ENCODE measurements at places on chromosomes 5 and 9.

- no peak for DNase-seq
Observed at GRCh38 chr9:126720661-126721563, 83.9 kb upstream of the ZBTB43 start.

DNA sequence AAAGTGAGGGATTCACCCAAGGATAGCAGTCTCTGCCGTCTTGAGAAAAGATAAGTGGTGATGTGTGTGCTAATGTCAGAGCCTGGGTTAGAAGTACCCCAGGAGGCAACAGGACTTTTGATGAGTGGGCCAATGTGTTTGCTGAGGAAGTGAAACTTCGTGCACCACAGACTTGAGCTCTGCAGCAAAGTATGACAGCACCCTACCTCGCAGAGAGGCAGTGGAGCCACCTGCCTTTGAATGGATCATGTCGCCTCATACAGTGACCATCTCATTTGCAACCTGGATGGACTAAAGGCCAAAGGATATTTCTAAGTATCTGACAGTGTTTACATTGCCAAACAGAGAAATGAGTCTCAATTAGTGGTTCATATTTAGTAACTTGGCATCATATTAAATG is 593.9 kb upstream of the GRAMD2B start:
- no peak for DNase-seq

DNA sequence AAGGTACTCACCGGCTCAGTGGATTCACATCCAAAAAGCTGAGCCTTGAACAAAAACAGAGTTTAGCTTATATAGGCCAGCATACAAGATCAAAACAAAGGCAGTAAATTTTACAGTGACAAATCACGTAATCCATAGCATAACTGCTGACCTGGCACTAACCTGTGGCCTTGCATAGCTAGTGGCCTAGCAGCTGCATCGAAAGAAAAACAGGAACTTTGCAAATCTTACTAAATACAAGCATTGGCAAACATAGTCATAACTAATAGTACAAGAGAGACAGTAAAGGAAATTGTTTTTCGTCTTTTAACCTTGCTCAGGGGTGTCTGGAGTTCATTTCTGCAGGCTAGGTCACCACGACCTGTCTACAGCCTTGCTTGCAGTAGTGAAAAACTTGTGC is 4.8 kb downstream of the HSDL2 start:
- no peak for DNase-seq

DNA sequence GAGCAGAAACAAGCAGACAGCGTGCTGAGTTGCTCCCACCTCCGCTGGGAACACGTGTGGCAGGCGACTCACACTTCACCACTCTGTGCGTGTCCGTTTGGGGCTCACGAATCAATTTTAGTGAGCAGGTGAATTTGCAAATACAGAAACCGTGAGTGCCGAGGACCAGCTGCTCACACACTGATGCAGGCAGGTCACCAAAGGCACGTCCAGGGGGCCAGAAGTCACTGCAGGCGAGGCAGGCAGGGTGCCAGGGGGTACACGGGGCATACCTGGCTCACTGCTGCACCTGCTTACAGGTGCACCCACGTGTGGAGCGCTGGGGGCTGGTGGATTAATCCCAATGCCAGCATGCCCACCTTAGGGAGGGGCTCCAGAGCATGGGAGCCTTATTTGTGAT is 68.8 kb downstream of the ZNF354C start:
- no peak for DNase-seq

DNA sequence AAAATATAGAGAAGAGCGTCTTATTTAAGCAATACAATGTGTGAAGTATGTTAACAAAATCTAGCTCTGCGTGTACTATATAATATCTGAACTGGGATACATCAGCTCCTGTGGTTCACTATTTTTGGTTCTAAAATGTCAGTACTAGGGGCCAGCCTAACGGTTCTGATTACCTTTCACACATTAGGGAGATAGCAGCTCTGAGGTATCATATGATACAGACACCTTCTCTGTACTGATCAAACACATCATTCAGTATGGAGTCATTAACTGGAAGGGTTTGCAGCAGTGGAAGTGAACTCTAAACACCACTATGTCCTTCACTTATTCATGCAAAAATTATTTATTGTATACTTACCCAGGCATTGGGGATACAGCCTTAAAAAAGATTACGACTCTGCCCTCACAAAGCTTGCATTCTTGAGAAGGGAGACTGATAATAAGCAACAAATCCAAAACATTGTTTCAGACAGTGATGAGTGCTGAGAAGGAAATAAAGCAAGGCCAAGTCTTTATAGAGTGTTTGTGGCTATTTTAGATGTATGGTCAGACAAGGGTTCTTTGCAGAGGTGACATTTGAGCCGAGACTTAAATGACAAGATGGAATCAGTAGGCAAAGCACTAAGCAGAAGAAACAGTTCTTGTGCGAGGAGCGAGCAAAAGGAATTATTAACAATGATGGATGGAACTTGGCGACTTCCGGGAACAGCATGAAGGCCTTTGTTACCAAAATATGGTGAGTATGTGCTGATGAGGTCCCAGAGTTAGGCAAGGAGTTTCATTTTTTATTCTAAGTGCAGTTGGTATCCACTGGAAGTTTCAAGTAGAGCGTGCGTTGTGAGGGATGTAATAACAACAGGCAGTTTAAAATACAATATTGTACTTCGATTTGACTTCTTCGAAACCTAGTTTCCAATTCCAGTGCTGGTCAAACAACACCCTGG is 1.8 kb upstream of the LNPEP start:
- DNase-seq: no peak

- no peak for DNase-seq
Observed at GRCh38 chr5:139814704-139815280, 19.2 kb downstream of the PSD2 start.

GRCh38 chr5:83249156-83249555 is 171.8 kb downstream of the XRCC4 start:
- no peak for DNase-seq

DNA sequence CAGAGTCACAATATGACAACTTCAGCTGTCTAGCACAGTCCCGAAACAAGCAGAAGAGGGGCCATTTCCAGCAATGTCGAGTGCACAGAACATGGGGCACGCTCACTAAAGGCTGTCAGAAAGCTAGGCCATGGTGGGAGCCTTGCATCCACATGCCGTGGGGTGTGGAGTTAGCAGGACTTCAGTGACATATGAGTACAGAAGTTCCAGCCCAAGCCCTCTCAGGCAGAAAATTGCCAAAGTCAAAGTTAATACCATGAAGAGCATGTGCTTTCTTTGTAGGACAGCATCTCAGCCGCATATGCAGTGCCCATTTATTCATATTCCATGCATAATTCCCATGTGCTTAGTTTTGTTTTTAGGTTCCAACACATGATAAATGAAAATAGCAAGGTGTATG is 26.7 kb downstream of the ECM2 start:
- no peak for DNase-seq

GRCh38 chr5:153900703-153901395 is 137.9 kb downstream of the FAM114A2 start:
- peak; percentile 61 for DNase-seq

GRCh38 chr9:100466829-100467221 is 6.1 kb upstream of the TMEFF1 start:
- DNase-seq: no peak

GRCh38 chr5:68739752-68740151 is 354.1 kb upstream of the SLC30A5 start:
- DNase-seq: no peak

DNA sequence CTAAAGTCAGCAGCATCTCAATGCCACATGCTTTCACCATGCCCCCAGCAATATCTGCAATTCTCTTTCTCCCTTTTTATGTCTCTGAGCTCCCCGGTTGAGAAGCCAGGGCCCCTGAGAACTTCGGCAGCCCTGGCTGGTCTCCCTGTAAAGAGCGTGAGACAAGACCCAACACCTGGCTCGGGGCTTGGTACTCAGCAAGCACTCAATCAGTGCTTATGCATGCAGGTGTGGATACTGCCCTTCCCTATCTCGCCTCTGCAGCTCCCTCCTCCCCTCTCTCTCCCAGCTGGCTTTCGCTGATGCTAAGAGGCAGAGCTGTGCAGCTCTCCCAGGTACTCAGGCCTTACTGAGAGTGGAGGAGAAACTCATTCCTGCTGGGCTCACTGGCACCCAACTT is 41.7 kb upstream of the AKNA start:
- DNase-seq: no peak

- DNase-seq: peak; percentile 9
Observed at GRCh38 chr5:180291234-180291940, 496 bp downstream of the MAPK9 start.

- no peak for DNase-seq
Observed at GRCh38 chr5:40678026-40678425, 1.7 kb upstream of the PTGER4 start.

DNA sequence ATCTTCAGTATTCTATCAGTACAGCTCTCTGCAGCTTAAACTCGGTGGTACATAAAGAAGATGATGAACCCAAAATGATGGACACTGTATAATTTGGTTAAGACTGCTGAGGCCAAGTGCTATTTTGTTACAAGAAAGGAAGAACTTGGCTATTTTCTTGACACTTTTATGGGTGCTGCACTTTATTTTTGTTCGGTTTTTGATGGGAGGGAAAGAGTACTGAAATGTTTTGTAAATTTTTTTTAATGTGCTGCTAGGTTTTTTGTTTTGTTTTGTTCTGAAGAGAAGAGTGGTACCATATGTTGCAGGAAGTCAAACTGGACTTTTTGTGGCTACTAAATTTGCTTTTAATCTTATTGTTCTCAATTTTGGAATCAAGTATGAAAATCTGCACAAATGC is 26.7 kb downstream of the CDC37L1 start:
- no peak for DNase-seq

DNA sequence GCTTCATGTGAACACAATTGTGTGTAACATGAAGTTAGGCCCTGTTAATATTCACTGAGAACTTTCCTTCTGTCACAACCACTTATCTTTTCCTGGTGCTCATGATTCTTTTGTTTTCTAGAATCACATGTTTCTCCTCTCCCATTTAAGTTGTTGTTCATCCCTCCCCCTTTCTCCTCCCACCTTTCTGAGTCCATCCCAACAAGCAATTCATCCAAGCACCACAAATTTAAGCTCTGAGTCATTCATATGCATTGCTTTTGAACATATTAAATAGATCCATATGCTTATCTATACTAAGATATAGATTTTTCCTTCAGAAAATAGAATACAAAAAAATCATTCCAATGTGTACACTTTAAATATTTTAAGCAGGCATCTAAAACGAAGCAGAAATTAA is 75.2 kb upstream of the NFIB start:
- no peak for DNase-seq

DNA sequence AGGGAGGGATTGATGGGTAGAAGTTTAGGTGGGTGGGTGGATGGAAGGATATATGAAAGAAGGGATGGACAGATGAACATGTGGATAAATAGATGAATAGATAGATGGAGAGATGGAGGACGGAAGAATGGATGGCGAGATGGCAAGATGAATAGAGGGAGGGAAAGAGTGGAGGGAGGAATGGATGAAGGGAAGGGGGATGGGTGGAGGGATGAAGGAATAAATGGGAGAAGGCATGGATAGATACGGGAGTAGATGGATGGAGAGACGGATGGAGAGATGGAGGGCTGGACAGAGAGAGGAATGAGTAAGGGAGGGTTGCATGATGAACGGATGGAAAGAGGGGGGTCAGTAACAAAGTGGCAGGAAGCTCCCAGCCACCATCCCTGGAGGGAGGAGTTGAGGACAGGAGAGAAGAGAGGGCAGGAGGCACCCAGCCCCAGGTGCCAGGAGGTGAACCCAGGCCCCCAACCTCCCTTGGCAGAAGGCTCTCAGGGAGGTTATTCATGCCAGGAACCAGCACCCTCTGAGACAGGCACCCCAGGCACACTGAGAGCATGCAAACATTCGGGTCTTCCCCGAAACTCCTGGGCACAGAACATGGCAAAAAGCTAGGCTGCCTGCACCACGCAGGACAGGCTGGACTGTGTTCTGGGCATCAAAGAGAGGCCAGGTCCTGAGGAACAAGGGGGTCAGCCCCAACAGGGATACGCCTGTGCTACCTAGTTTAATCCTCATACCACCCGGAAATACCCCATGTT is 9.1 kb downstream of the SARDH start:
- no peak for DNase-seq

DNA sequence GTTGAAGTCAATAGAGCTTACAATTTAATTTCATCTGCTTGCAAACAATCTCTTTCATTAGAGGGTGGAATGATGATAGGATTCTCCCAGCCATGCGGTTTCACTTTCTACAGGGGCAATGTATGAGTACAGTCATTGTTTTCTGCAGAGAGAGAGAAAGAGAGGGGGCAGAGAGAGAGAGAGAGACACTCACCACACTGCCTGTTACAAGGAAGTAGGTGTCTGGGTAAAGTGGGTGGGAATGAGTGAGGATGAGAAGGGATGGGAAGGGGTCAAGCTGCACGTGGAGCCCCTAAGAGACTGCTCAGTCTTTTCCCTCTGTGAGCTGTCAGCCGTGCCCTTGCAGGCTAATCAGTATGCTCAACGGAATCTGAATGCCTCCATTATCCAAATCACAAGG is 454.3 kb downstream of the KDM4C start:
- DNase-seq: peak; percentile 31

DNA sequence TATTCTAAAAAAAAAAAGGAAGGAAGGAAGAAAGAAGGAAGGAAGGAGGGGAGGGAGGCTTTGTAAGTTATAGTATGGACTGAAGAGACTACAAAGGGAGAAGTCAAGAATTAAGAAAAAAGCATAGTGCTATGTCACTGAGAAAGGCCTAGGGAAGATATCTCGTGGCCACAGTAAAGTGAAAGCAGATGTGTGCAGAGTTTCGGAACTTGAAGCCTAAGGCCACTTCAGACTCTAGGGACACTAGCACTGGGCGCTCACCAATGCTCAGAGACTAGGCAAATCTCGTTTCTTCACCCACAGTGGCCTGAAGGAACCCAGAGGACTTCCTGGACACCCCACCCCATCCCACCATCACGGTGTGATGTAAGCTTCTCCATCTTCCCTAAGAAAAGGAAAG is 181.4 kb upstream of the TRPM3 start:
- peak; percentile 26 for DNase-seq

DNA sequence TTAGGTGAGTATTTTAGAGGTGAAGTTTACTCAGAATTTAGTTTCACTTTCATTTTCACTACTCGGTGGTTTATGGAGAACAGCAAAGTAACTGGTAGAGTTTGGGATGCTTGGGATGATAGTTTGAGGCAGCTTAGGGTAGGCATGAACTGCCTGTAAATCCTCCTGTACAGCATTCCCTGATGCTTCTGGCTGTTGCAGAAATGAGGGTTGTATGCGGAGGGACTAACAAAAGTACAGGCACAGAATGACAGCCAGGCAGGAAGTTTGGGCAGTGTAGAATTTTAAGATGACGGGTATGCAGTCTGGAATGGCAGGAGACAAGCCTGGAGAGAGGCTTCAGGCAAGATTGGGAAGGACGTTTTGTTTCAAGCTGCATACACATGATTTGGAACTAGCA is 48.0 kb upstream of the FAM120AOS start:
- peak; percentile 33 for DNase-seq

GRCh38 chr5:74116266-74116665 is 490.3 kb downstream of the ARHGEF28 start:
- DNase-seq: peak; percentile 40
